Peyer's patch (tissue), 4 donors: ENCODE measurements at places on chromosomes 2 and 18.

DNA sequence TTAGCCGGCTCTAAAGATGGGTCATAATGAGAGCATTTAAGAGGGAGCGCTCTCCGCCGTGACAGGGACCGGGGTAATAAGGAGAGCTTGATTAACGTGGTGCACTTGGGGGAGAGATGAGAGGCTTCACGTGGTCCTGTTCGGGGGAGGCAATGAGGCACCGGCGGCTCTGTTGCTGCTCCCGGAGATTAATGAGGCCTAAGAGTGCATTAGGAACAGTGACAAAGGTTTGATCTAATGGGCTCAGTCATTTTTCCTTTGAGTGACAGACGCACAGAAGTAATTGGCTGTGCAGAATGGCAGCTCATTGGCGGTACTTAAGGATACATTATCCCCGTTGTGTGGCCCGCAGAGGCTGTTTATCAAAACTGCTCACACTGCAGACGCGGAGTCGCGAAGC, 250.7 kb downstream of the GBX2 start:
- DNase-seq: no peak

- DNase-seq: peak; percentile 99
These were observed at the start of gene PPM1G for GRCh38 chr2:27409321-27410073. TSS of gene PPM1G (minus strand) at chr2:27409591. CDS start at chr2:27409422, 169 bp downstream.

DNA sequence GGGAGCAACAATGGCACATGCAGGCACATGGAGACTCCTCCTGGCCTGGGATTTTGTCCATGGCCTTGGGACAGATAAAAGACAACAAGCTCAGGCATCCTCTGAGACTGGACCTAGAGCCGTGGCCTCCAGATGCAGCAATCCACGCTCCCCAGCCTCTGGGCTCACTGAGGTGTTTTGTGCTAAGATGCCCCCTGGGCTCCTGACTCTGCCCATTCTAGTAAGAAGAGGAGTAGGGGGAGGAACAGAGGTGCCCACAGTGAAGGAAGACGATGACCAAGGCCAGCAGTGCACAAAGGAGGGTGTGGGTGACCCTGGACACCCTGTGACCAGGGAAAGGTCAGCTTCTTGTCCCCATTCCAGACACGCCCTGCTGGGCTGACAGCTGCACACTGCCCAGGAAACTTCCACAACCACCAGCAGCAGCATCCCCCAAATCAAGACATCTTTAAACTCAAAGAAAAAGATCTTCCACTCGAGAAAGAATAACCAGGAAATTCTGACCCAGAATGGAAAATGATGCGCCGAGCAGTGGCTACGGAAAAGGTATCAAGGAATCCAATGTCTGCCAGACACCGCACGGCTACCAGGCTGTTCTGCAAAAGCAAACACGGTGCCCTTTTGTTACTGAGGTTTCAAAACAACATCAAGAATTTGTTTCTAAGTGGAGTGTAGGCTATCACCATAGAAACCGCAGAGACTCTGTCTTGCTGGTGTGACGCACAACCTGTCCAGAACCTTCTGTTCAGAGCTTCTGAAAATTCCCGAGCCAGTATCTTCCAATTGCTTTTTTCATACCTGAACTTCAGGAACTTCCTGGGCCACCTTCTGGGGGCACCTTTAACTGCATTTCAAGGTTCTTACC, 65.5 kb downstream of the ZNF516 start:
- no peak for DNase-seq

DNA sequence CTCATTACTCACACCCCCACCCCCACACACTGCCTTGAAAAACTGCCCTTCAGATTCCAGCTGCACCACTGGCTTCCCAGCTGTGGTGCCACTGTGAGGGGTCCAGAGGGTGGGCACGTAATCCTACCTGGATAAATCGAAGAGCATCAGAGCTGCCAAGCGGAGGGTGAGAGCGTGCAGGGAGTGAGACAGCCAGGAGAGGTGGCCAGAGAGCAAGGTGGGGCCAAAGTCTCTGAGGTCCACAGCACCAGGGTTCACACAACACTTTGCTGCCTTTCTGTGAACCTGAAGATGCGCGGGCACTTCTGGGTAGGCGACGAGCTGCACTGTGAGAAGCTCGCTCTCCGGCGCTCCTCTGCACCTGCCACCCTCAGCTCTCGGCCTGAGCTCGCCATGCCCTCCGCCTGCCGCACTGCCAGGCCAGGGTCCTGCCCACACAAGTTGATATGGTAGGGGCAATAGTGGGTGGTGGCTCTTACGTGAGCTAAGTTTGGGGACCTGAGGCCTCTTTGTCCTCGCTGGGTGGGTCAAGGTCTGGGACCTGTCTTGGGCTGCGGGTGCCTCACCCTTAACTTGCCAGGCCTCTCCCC, 83.9 kb downstream of the MARCO start:
- DNase-seq: peak; percentile 34

GRCh38 chr2:203453858-203454451, 81.1 kb downstream of the RAPH1 start:
- peak; percentile 55 for DNase-seq

- peak; percentile 58 for DNase-seq
These were observed 10.8 kb downstream of the GALNT1 start for GRCh38 chr18:35592298-35592697.

DNA sequence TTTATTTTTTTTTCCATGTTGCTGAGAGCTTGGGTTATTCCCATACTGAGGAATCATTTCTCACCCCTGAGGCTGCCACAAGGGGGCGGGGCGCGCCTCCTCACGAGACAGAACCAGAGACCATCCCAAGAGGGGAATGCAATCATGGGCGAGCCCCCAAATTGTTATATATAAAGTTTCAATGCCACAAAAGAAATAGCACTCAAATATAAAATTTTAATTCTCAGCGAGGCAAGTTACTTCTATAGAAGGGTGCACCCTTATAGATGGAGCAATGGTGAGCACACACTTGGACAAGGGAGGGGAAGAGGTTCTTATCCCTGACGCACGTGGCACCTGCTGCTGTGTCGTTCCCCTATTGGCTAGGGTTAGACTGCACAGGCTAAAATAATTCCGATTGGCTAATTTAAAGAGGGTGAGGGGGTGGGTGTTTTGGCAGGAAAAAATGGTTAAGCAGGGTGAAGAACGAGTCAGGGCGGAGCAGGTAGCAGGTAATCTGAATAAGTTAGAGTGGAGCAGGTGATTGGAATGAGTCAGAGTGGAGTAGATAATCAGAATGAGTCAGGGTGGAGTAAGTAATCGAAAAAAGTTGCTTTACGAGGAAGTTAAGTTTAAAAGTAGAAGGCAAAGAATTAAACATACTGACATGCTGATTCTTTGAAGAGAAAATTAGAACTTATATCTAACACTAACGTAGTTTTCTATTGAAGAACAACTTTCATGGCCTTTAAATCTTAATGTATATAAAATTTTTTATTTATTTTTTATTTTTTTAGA, 177.5 kb downstream of the MTCL1 start:
- DNase-seq: no peak

GRCh38 chr2:7785700-7786099, 868.5 kb downstream of the RNF144A start:
- DNase-seq: no peak

DNA sequence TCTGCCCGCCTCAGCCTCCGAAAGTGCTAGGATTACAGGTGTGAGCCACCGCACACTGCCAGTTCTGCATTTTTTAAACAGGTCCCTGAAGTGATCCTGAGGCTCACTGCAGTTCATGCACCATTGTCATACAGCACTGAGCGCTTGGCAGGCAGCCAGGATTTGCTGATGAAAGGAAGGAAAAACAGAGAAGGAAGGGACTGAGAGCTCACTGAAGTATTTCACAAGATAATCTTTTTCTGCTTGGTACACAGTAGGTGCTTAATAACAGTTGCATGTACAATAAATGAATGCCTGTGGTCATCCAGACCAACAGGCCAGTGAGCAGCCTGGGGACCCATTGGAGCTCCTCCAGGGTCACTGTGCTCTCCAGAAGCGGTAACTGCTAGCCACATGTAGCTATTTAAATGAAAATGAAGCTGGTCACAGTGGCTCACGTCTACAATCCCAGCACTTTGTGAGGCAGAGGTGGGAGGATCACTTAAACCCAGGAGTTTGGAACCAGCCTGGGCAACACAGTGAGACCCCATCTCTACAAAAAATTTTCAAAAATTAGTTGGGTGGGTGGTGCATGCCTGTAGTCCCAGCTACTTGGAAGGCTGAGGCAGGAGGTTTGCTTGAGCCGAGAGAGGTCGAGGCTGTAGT, 33.1 kb upstream of the SMAD7 start:
- no peak for DNase-seq

DNA sequence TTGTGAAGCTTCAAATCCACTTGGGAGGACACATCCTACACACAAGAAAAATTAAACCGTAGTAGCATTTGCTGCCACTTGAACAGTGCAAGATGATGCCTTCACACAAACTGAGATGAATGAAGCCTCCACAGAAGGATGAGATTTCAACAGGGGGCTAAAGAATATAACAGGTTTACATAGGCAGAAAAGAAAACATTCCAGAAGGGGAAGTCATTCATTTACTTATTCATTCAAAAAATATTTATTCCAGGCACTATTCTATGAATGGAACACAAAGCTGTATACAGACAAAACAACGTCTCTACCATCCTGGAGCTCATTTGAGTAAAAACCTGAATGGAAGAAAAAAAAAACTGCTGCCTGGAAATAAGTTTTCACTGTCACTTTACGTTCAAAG, 170.5 kb downstream of the CDH20 start:
- DNase-seq: no peak

DNA sequence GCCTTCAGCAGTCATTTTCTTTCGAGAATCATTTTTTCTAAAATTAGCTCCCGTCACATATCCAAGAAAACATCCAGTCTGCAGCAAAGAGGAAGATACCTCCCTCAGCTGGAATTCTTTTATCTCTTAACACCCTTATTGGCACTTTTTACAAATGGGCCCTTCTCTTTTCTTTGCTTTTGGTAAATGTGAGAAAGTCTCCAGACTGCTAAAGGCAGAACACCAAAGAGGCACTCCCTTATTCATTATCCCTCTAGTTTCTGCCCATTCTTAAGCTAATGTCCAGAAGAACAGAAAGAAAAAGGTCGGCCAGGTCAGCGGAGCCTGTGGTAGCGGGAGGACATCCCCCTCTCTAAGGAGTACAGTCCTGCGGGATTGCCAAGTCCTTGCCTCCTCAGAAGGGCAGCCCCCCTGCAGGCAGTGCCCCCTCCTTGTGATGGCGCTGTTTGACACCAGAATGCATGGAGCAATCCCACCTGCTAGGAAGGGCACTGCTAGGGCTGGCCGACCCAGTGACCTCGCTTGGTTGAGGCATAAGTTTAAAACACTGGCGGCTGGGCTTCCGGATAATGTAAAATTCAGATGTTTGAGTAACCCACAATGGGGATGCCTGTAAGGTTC, 34.0 kb downstream of the ST6GAL2 start:
- DNase-seq: no peak

- DNase-seq: peak; percentile 79
These were observed 819 bp downstream of the ANKRD44 start for GRCh38 chr2:197309691-197310231.

DNA sequence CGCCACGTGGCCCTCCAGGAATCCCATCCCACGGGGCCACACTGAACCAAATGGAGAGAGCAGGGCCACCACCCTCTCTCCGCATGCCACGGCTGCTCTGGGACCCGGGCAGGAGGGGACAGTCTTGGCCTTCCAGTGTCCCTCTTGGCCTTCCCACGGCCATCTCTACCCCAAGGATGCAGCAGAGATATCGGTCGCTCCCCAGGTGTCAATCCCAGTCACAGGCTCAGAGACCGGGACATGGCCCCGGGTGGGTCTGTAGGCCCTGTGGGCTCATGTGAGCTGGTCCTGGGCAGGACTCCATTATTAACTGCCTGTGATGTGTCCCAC, 15.3 kb downstream of the CAPN10 start:
- no peak for DNase-seq

DNA sequence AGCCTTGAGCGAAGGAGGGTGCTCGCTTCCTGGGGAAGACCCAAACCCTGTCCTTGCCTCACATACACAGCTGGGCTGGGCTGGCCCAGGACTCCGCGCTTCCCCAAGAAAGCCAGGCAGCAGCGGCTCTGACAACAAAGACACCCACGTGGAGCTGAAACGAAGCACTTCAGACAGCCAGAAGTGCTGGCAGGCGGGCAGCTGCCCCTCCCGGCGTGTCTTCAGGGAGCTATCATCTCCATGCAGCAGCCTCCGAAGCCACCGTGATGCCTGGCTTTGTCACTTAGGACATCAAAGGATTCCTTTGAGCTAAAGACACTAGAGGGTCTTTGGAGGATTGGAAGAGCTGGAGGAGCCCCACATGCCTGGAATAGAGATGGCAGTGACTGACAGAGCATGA, 35.2 kb downstream of the C1QL2 start:
- DNase-seq: no peak

DNA sequence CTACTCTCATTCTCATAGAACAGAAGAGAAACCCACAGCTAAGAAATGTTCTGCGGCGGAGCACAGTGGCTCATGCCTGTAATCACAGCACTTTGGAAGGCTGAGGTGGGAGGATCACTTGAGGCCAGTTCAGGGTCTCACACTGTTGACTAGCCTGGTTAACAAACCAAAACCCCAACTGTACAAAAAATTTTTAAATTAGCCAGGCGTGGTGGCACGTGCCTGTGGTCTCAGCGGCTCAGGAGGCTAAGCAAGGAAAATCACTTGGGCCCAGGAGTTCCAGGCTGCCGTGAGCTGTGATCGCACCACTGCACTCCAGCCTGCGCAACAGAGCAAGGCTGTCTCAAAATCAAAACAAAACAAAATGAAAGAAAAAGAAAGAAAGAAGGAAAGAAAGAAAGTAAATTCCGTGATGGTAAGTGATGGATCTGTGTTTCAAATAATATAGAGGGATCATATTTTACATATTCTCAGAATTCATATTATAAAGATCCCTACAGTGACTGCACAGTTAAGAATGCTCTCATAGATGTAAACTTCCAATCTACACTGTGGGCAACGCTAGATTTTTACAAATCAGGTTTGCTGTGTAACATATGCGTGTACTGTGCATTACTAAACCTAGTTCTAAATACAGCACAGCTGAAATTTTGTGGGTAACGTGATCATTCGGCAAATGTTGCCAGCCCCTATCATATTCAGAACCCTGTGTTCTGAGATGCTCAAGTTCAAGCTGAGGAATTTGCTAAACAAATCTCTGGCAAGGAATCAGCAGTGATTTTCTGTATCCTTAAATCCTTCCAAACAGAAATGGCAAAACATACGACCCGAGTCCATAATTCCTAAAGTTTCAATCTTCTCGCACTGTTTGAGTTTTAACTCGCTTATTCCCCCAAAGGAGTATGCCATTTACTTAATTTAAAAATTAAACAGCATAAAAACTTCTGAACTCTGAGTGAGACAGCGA, 1.2 kb upstream of the RAB12 start:
- no peak for DNase-seq

DNA sequence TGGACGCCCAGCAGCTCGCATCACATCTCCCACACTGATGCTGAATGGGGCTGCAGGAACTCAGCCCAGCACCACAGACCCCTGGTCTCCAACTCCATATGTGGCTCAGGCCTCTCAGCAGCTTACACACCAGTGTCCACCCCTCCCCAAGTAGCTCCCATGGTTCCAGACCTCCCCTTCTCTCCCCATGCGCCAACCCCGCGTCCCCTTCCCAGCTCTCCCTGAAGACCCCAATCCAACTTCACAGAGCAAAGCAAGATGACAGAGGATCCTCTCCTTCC, 188.9 kb downstream of the SH3BP4 start:
- DNase-seq: no peak
